ENCODE measurements at places on chromosomes 4 and X.

DNA sequence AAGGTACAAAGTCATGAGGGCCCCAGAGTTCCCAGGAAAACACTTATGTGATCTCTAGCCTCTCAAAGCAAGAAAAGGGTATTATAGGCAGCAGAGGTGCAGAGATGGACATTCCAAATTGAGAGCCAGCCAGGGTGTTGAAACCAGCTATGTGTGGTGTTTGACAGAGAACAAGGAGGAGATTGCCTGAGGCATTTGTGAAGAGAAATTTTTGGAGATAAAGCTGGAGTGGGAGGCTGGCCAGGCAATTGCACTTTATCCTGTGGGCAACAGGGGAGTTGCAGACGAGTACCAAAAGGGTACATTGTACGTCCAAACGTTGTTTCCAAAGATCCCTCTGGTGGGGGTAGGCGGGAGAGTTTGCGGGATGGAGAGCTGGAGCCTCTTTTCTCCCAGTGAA is 2.5 kb upstream of the GABRE start:
- DNase-seq: no peak

DNA sequence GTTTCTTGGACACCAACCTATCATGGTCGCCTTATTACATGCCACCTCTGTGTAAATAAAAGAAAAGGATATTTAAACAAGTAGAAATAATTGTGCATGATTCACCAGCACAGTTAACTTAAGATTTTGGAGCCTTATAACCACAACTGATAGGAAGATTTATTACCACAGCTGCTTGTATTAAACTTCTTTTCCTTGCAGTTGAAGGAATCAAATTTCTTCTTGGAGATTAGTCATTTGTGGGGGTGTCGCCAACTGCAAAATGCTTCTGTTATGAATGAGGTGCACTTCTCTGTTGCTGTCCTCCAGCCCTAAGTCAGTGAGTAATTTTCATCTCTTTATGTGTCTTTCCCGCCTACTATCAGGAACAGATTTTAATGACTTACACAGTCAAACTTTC is 73.3 kb downstream of the OR13H1 start:
- DNase-seq: no peak

- DNase-seq: no peak
Observed at GRCh38 chrX:40933706-40934425, 151.4 kb upstream of the USP9X start.

- no peak for DNase-seq
Observed at GRCh38 chr4:25970226-25970675, 56.2 kb downstream of the SMIM20 start.

DNA sequence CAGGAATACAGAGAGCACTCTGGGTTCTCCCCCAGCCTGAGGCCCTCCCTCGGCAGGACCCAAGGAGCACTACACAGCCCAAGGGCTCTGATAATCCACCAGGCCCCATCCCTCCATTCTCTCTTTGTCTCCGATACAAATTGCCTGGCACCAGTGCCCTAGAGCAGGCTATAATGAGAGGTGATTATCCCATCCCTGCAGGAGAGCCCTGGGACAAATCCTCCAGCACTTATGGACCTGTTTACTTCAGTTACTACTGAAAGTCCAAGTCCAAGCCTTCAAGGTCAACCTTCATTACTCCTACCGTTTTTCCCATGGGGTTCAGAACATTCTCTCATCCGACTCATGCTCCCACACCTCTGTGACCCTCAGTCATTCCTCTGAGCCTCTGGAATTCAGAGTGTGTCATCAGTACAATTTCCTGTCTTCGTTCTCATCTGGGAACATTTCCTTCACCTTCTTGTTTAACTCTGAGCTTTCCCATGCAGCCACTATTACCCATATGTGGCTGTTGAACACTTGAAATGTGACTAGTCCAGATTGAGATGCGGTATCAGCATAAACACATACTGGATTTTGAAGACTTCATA is 299.0 kb downstream of the RAPGEF2 start:
- DNase-seq: no peak

GRCh38 chr4:119124352-119124751 is 11.3 kb upstream of the MYOZ2 start:
- DNase-seq: no peak

- DNase-seq: no peak
Observed at GRCh38 chr4:20983763-20984575, 283.7 kb downstream of the PACRGL start.
